ENCODE measurements at places on chromosomes 6 and 20.

GRCh38 chr6:35388030-35388429, 45.7 kb downstream of the PPARD start:
- DNase-seq = no peak

DNA sequence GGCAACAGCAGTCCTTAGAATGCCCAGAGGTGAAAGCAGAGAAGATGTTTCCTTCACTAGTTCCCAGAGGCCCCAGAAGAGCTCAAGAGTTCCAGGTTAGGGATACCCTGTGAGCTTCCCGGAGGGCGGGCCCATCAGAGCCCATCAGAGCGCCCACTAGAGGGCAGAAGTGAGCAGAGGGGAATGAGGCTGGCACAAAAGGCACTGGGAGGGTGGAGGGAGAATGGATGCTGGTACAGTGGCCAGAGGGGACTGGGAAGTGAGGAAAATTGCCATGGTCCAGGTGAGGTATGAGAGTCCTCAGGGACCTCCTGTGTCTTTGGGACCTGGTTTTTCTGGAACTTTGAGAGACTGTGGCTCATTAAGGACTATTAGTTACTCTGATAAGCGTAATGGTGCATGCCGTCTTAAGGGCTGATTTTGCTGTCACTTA, 57.3 kb downstream of the LINC00237 start:
- peak; percentile 20 for DNase-seq

- no peak for DNase-seq
Measured at GRCh38 chr6:139600343-139600742, 225.9 kb upstream of the CITED2 start.

DNA sequence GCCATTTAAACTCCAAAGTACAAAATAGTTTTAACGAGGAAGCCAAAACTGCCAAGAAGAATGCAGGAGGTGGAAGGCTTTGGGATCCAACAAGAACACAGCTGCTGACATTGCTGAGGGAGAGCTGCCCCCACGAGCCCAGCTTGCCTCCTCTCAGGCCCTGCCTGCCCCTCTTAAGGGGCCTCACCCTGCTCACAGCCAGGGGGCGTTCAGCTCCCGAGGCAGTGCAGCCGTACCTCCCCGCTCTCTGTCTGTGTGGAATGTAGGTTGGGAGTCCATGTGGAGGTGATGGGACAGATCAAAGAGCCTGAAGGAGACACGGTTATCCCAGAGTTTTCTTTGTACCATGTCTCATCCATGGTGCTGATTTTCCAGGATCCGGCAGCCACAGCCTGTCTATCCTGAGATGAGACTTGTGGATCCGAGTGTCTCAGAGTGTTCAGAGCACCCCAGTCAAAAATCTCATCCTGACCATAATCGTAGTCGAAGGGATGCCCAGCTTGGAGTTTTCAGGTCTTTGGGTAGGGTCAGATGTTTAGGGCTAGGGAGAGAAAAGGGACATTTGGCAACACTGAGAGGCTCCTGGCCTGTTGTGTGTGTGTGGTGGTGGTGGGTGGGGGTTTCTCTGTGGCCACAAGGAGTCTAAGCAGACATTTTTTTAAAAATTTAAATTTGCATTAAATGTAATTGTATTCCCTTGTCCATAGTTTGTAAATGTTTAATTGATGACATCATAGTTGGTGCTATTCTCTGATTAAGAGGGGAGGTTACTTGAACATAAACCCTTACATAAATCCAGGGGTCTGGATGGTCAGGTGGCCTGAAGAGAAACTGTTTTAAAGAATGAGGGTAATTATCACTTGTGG, 111.4 kb upstream of the CLDN20 start:
- DNase-seq = no peak

GRCh38 chr20:48547664-48548063, 280.1 kb downstream of the PREX1 start:
- DNase-seq = no peak

DNA sequence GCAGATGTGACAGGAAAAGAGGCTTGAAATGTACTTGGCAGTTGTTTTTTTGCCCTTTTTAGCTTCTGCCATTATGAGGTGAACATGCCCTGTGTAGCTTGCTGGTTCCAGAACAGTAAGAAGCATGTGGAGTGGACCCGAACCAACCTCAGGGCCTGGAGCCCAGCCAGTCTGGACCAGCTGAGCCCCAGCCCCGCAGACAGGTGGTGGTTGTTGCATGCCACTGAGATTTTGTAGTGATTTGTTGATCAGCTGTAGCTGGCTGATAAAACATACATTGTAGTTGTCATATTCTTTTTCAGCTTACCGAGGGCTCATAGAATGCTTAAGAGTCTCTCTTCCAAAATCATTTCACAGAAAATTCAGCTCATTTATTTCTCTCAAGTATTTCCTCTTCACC, 182.2 kb downstream of the FARS2 start:
- DNase-seq = no peak

- DNase-seq = no peak
Measured at GRCh38 chr6:42136508-42137193, 5.8 kb downstream of the C6orf132 start.

DNA sequence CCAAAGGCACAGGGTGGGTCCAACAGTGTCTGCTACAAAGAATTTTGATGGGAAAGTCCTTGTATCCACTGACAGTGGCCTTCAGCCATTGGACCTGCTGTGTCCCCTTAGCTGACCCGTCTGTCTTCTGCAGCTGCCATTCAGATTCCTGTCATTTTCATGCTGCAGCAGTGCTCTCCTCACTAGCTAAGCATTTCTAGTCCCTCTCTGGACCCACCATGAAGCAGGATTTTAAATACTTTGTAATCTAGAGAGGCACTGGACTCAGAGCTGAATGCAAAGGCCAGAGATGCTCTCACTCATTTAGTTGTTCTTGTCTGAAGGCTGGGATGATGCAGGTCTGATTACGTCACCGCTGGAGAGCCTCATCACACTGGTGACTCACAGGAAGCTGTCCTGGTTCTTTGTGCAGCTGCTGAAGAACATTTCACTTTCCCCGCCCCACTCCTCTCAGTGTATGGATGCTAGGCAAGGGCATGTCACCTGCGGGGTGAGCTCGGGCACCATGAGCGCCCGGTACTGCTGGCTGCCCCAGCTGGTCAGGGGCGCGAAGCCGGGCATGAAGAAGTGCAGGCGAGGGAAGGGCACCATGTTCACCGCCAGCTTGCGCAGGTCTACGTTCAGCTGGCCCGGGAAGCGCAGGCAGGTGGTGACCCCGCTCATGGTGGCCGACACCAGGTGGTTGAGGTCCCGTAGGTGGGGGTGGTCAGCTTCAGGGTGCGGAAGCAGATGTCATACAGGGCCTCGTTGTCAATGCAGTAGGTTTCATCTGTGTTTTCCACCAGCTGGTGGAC, 19.4 kb upstream of the TUBB2A start:
- no peak for DNase-seq

GRCh38 chr20:50996901-50997865, 25.7 kb downstream of the KCNG1 start:
- no peak for DNase-seq

- DNase-seq = no peak
Measured at GRCh38 chr6:36969240-36969691, 14.7 kb downstream of the PI16 start.

GRCh38 chr6:85462673-85463072, 12.8 kb downstream of the NT5E start:
- no peak for DNase-seq
